Right atrium auricular region (tissue), 2 donors: ENCODE measurements at places on chromosomes 7 and 10.

- DNase-seq: no peak
Measured at GRCh38 chr7:31070991-31071644, 19.0 kb downstream of the ADCYAP1R1 start.

DNA sequence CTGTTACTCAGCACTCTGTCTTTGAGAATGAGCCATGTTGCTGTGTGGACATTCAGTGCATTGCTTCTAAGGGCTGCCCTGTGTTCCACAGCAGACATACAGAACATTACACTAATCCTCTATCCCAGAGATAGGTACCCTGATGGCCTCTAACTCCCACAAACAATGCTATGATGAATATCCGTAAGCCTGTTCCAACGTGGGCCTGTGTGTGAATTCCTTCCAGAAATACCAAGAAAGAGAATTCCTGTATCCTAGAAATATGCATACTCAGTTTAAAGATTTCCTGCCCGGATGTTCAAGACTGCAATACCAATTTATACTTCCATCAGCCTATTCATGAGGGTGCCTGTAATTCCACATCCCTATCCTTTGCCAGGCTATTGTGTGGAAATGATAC lies 21.3 kb upstream of the ST8SIA6 start:
- DNase-seq: no peak

- DNase-seq: no peak
Measured at GRCh38 chr10:23980094-23980493, 228.8 kb upstream of the KIAA1217 start.

- no peak for DNase-seq
Measured at GRCh38 chr7:156143158-156143557, 330.9 kb upstream of the SHH start.

- DNase-seq: no peak
Measured at GRCh38 chr7:38206071-38206470, 28.0 kb downstream of the STARD3NL start.

DNA sequence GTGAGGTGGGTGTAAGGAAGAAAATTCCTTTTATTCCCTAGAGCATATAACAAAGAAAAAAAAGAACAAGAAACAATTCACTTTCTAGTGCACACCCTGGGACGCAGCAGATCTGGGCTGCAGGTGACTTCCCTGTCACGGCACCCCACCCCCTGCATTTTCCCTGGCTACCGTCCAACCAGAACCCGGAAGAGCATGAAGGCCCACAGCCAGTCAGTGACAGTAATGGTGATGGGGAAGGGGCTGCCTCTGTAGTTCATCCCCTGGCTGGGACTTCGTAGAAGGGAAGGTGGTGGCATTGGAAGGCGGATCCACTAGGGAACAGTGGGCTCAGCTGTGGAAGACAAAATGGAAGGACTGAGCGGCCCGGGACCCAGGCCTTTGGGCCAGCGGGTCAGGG lies 236.7 kb downstream of the BUB3 start:
- peak; percentile 40 for DNase-seq

- DNase-seq: no peak
Measured at GRCh38 chr10:69394020-69394419, 22.7 kb downstream of the TACR2 start.

DNA sequence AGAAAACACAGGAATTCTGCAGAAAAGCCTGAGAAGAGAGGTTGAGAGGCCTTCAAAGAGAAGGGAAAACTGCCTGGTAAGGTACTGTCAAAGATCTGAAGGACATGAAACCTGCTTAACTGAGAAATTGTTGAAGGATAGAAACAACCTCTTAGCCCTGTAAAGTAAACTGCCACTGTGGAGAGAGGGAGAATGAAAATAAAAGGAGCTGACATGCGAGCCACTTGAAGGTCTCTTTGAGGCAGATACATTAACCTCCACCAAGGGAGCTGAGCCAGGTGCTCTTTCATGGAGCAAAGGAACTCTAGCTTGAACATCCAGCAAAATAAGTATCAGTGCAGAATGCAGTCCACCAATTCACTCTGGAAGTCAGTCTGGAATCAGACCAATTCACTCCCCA lies 108.8 kb upstream of the FEZF1 start:
- no peak for DNase-seq
